Stimulated activated CD8-positive, alpha-beta memory T cell treated with anti-CD3 and anti-CD28 coated beads, Interleukin-4, amount 100 ng/mL, for 48 hours (primary cell): ENCODE measurements at places on chromosomes 11 and 22.

DNA sequence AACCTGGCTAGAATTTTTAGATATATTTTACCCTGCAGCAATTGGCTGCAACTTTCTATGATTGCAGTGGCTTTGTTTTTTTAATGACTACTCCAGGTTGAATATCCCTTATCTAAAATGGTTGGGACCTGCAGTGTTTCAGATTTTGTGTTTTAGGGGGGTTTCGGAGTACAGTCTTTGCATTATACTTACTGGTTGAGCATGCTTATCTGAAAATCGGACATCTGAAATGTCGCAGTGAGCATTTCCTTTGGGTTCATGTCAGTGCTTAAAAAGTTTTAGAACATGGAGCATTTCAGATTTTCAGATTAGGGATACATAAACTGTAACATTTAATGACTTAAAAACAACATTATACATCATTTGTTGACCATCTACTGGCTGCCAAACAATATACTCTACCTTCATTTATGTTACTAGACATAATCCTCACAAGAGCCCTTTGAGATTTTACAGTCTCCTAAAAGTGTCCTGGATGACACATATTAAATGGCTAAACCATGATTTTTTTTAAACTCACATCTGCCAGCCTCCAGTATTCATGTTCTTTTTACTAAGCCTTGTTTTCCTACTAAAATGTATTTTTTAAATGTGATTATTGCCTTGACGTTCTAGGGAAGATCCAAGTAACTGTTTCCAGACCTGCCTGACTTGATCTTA, 66.3 kb downstream of the PRMT3 start:
- DNase-seq = no peak

GRCh38 chr11:10526974-10527918, 13.7 kb downstream of the RNF141 start:
- DNase-seq = no peak

- DNase-seq = no peak
Observed at GRCh38 chr11:114820621-114821020, 142.3 kb downstream of the NXPE2 start.

DNA sequence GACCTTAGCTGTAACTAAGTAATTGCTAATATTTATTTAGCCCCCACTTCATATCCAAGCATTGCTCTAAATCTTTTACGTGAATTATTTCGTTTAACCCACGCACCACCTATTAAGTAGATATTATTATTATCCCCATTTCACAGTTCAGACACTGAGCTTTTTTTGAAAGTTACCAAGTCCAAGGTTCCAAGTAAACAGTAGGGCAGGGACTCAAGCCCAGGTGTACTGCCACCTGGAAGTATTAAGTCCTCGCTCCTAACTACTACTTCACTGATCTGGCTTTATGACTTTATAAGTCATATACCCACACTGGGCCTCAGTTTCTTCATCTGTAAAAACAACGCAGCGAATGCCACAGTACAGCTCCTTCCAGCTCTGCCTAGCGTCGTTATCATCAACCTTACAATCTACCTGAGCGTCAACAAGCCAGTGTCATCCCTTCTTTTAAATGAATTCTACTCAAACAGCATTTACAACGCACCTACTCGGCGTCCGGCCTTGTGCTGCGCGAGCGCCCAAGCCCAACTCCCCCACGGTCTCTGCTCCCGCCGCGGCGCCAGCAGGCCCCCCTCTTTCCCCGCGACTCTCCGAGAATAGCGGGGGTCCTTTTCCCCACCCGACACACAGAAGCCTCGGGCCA, 624 bp downstream of the TMEM41B start:
- DNase-seq = peak; percentile 48

- no peak for DNase-seq
Observed at GRCh38 chr11:63622323-63622722, 8.1 kb upstream of the PLAAT3 start.
